ENCODE measurements at places on chromosomes 5 and 9.

GRCh38 chr9:9257999-9258498 is 1354.8 kb downstream of the PTPRD start:
- DNase-seq, result no peak

GRCh38 chr5:54986269-54986654 is 869 bp upstream of the ESM1 start:
- no peak for DNase-seq

DNA sequence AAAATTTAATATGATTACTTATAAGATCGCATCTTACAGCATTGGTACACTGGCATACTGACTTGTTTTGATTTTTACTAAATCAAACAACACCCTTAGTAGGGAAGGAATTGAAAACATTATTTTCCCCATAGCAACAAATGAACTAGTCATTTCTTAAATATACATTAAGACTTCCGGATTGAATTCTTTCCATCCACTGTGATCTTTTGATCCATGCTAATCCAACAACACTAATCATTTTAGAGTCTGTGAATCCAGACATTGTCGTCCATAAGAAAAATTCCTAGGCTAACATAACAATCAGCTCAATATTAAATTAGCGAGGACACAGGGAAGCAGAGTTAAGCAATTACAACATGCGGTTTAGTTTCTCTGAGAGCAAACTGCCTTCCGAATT is 21.6 kb upstream of the ERAP1 start:
- DNase-seq, result no peak

- no peak for DNase-seq
Measured at GRCh38 chr5:38191693-38192092, 66.7 kb upstream of the EGFLAM start.

- no peak for DNase-seq
Measured at GRCh38 chr9:16619914-16620520, 250.5 kb downstream of the BNC2 start.

DNA sequence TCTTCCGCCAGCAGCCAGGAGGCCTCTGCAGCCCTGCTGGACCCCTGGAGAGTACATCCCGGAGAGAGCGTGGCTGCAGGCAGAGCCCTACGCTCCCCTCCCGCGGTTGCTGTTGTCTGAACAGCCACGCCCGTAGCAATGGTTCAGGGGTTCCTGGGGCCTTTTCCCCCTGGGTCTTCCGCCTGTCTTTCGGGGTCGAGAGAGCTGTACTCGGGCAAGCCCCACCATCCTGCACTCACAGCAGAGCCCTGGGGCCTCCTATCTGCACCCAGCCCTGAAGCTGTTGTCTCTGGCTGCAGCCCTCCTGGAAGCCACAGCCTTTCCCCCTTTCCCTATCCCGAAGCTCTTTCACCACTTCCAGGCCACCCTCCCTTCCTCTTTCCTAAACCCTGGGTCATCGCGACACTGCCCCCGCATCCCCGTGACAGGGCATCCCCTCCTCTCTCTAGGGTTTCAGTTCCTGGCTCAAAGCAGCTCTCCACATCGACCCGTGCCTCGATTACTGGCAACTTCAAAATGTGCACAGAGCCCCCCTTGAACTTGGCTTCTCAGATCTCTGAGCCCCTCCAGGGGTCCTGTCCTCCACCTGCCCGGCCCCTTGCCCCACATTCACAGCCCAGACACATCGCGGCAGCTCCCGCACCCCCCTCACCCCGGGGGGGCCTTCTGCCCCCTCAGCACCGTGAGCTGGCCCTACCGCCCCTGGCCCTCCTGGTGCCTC is 43.9 kb upstream of the CEP72 start:
- no peak for DNase-seq
